Bronchial epithelial cell (primary cell): ENCODE measurements at places on chromosomes 5 and 9. TPM values are rescaled to one million over a fixed set of nuclear protein-coding genes. Genes with fewer than 3 reads are reported as not detected.

ANKRD31 gene
- 0.13 and 0.26 TPM in 2 replicates for total RNA-seq

PCDHGB4 gene
- total RNA-seq, result 2.1 and 3.1 TPM in 2 replicates

FCN2 gene
- not detected in 2 replicates for total RNA-seq

PALM2AKAP2 gene
- total RNA-seq, result 1.3 and 5.0 TPM in 2 replicates

HMMR gene
- 0.53 and 1.4 TPM in 2 replicates for total RNA-seq

ADGRD2 gene
- total RNA-seq, result 0.38 TPM in 1 of 2 replicates, not detected in the other

PCDHB10 gene
- total RNA-seq, result 0.13 and 0.26 TPM in 2 replicates

IL13 gene
- not detected in 2 replicates for total RNA-seq

GOLGA2 gene
- 54.8 and 70.9 TPM in 2 replicates for total RNA-seq

ACOT12 gene
- not detected in 2 replicates for total RNA-seq

BAAT gene
- total RNA-seq, result 0.13 and 0.26 TPM in 2 replicates
